ENCODE measurements at places on chromosomes 13 and 19.

DNA sequence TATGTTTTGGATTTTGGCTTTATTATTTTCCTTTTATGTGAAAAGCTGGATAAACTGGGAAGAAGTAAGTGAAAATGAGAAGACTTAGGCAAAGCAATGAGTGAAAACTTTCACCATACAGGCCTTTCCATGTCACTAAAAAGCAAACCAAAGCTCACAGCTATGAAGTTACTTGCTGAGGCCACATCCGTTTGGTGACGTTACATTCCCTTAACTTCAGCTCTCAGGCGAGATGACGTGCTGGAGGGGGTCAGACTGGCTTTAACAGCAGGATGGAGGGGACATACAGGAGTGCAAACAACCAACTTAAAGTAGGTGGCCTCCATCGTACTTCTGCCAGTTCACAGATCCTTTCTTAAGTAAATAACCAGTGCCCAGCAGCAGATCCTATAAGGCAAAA is 522.3 kb downstream of the MYO16 start:
- no peak for DNase-seq

DNA sequence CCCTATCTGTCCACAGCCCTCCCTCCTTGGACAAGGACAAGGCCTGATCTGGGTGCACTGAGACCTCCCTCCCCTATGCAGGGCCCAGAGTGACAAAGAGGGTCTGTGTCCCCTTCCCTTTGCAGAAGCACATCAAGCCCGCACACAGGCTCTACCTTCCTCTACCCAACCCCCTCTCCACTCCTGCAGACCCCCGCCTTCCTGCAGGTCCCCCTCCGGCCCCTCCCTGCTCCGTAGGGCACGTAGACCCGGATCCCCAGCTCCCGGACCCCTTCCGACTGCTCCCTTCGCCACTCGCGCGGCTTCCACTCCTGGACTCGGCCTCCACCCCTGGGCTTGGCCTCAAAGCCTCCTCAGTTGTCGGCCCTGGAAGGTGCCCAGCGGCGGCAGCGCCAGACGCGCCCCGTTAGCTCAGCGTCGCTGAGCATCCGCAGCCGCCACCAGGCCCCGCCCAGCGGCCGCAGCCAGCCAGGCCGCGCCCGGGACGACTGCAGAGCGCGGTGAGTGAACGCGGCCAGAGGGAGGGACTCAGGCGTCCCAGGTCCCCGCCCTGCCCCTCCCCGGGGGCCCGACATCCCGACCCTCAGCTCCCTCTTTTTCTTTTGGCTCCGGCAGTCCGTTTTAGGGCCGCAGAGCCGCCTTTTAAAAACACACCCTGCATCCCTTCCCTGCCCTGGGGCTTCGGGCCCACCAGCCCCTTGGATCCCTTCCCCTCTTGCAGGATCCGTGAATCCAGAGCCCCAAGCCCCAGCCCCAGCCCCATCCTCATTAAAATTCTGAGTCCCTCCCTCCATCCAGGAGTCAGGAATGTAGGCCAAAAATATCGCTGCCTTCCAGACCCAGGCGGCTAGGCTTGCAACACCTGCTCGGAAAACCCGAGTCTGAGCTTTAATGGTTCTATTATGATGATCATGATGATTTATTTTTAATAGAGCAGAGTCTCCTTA is 1.5 kb upstream of the MYADM start:
- DNase-seq: no peak

DNA sequence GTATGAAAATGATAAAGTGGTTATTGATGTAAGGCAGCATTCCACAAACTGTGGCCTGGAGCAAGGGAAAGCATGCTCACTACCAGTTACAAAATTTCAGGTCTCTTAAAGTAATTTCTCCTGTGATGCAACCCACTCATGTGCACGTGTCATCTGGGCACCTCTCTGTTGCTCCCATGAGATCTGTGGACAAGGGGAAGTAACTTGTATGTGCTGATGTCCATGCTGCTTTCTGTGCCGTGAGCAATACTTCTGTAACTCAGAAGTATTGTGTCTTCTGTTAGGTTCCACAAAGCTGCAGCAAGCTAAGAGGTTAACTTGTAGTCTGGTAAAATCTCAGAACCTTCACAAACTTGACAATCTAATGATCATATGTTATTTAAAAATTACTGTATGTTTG is 930.0 kb upstream of the SLITRK6 start:
- DNase-seq: no peak

DNA sequence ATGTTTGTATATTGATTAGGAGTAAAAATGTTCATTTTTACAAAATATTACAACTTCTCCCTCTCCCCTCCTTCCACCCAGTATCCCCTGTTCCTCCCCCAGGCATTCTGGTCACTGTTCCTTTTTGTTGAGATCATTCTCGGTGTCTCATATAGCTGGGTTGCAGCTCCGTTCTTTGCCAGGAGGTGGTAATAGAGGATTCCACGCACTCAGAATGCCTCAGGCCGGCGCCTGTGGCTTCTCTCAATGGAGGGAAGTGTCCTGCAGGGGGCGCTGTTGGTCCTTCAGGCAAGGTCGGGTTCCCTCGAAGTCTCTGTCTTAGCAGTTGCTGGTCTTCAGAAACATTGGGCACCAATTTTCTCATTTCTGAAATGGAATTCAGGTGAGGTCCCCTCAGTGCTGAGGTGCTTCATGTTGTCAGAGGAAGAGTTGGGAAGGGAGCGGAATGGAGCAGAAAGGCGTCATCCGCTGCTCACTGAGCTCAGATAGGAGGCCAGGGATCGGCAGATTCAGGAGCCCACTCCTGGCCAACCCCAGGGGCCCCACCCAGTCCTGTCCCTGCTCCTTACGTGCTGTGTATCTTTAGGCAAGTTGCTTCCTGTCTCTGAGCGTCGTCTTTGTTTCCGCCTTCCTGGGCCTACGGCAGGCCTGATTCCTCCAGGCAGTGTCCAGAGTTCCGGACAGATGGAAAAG is 10.3 kb upstream of the GARIN5A start:
- no peak for DNase-seq

DNA sequence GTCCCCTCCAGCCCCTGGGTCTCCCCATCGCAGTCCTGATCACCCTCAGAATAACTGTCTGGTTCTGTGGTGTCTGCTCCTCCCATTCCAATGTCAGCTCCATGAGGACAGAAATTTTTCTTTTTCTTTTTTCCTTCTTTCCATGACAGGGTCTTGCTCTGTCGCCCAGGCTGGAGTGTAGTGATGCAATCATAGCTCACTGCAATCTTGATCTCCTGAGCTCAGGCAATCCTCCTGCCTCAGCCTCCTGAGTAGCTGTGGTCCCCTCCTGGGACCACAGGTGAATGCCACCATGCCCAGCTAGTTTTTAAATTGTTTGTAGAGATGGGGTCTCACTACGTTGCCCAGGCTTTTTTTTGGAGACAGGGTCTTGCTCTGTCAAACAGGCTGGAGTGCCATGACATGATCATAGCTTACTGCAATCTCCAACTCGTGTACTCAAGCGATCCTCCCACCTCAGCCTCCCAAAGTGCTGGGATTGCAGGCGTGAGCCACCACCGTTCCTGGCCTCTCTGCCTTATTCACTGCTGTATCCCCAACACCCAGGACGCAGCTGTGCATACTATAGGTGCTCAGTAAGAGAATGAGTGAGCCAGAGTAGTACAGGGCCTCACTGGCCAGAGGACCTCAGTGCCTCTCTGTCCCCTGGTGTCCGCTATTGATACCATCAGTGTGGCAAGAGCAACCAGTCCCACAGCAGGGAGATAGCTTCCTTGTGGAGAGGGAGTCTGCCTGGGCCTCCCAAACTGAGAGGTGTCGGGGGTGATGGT is 5.2 kb upstream of the DOCK6 start:
- DNase-seq: no peak

DNA sequence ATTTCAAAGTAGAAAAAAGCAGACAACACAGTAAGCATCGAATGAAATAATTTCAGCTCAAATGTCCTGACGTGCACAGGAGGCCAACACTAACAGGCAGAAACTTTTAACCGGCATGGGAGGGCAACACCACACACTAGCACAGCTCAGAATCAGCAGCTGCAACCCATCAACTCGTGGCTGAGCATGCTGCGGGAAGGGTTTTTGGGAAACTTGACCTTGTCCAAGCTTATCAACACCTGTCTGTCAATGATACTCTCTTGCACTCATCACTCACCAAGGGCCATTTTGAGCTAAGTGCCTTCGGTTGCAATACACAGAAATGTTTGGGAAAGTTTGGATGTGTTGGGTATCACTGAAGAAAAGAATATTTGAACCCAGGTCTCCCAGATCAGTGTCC is 483.7 kb downstream of the TSHZ3 start:
- DNase-seq: no peak

GRCh38 chr13:74067818-74068217 is 66.4 kb downstream of the KLF12 start:
- DNase-seq: no peak

DNA sequence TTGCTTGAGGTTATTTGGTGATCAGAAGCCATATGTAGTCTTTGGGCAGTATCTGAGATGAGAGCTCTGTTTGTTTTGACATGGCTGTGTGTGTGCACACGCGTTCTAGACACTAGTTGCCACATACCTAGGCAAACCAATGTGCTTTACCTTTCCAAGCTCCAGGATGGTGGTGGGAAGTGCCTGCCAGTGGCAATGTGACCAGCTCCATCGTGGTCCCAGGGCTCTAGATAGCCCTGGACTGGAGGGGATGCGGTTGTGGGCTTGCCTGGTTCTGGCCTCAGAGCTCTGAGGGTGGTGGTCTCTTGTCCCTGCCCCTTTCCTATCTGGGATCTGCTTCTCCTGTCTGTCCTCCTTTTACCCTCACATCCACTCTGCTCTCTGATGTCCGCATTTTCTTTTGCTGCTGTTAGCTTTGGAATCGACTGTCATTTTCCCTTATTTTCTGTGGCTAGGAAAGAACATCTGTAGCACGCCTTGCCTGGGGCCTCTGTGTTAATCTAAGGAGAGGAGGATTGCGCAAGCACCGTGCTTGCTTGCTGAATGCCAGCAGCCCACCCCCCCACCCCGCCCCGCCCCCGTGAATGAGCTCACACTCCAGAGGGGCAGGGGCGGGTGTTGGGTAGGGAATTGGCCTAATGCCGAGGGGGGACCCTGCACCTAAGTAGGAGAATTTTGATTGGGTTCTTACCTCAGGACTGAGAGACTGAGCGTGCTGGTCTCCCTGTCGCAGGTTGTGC is 89.5 kb downstream of the ARHGEF7 start:
- no peak for DNase-seq

DNA sequence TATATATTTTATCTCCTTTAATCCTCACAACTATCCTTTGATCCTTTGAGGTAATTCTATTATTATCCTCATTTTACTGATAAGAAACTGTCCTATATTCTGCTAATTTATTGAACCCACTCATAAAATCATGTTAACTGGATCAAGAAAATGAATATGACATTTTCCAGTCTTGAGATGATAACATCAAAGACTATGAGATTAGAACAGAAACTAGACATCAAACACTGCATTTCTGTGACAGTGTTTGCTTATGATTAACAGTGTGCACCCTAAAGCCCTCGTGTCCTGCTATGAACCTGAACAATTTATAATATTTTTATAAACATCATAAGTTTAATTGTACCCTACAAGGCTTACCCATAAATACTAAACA is 96.3 kb downstream of the TBC1D4 start:
- DNase-seq: no peak

DNA sequence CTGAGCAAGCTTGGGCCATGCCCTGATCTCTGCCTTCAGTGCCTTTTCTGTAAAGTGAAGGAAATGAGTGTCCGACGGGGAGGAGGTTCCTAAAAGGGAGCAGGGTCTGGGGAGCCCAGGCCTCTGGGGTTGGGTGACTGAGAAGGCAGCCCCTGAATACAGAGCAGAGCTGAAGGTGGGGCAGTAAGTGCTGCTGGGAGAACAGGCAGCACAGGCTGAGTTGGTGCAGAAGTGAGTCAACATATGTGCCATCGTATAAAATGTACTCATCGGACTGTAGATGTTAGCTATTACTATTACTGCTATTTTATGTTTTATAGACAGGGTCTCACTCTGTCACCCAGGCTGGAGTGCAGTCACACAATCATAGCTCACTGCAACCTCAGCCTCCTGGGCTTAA is 1.0 kb upstream of the HAMP start:
- DNase-seq: no peak

DNA sequence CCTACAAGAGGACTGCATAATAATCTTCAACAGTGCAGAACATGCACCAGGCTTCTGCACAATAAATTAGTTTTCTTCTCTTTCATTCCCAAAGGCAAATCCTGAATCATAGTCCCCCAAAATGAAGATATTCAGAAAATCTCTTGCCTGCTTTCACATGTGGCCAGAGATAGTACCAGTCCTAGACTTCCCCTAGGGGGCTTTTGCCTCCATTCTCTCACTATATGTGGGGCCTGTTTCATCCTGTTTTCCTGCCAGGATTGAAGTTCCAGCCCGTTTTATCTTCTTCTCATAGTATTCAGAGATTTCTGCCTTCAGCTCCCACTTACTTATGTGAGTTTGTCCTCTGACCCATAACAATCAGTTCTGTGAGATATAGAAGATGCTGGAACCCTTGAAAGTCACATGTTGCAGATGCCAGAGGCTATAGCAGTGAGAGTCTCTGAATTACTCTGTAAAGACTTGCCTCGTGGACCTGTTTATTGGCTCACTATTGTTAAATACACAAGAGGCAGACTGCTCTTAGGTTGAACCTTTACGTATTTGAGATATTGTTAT is 421.9 kb upstream of the PCDH9 start:
- no peak for DNase-seq

DNA sequence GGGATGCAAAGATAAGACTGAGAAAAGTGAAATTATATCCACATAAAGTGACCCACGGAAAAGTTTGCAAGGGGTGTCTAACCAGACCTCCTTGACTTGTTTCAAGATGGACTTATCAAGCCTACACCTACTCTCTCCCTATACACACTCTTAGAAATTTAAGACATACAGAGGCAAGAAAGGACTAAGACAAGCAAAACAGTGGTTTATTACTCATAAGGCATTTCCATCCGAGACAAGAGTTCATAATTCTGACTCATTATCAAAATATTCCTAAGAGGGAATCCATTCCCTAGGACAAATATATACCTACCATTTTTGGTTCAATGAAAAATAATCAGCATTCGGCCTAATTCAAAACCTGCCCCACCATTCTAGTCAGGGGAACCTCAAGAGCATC is 232.6 kb upstream of the GPC6 start:
- no peak for DNase-seq

DNA sequence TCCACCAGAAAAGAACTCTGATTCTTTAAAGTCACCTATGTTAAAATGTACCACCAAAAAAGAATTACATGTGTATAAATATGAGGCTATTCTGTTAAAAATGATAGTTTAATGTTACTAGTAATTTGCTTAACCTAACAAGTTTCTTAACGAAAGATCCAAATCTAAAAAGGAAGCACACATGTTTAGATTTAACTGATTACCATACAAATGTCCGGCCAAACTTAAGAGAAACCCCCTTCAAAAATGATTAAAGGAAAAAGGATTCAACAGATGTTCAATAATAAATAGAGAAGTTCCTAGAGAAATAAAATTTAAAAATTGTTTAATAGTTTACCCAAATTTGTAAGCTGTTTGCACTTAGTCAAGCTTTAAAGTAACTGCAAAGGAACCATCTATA is 5.0 kb upstream of the ZNF69 start:
- DNase-seq: no peak

GRCh38 chr19:17125062-17125727 is 49.6 kb downstream of the MYO9B start:
- no peak for DNase-seq
